ENCODE measurements at places on chromosomes 3 and 15.

GRCh38 chr3:7203969-7204847 is 343.3 kb downstream of the GRM7 start:
- no peak for DNase-seq

DNA sequence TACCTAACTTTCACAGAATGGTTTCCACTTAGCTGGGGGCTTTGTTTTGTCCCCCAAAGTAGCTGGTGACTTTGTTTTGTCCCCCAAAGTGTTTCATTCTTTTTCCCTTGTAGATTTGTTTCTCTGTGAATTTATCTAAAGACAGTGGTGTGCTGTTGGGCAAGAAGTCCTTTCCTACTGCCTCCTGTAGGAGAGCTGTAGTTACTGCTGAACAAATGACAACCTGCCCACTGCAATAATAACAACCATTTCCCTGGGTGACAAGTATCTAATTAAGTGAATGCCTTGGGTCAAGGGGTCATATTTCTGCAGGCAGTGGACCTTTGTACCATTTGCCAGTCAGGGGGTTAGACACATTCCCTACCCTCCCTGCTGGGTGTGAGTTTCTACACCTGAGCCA is 125.4 kb upstream of the BFSP2 start:
- no peak for DNase-seq

DNA sequence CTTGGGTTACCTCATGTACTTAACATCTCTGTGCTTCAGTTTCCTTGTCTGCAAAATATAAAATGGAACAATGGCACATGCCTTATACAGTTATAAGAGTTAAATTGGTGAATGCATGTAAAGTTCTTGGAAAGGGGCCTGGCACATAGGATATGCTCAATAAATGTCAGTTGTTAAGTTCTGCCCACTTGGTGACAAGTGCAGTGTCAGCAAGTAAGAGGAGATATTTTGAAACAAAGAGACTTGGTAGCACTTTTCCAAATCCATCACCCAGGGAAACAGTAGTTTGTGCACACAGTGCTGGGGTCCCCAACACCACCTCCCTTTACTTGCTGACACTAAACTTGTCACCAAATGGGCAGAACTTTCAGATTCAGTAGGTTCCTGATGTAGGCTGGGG is 19.1 kb downstream of the LRRC31 start:
- no peak for DNase-seq

DNA sequence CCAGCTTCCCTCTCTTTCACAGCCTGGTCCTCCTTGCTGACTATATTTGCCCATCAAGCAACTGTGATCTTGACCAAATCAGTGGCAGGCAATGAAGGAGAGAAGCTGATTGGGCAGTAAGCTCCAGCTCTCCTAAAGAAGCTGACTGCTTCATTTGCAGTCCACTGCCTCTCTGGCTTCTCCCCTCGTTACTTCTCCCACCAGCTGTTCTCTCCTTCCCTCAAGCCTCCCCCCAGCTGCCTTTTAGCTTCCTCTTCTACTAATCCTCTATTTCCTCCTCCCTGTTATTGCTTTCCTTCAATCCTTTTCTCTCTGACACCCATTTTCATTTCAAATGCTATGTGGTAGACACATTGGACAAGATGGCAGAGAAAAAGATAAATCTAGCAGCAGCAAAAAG is 474.7 kb upstream of the UBE2E2 start:
- no peak for DNase-seq

- DNase-seq = no peak
Observed at GRCh38 chr3:76138921-76139320, 353.6 kb upstream of the ZNF717 start.

- peak; percentile 18 for DNase-seq
Observed at GRCh38 chr3:190321789-190322603, at the start of gene CLDN1. Gene CLDN1, minus strand, starts transcription at chr3:190322446. Its CDS starts 240 bp downstream, at chr3:190322206.

DNA sequence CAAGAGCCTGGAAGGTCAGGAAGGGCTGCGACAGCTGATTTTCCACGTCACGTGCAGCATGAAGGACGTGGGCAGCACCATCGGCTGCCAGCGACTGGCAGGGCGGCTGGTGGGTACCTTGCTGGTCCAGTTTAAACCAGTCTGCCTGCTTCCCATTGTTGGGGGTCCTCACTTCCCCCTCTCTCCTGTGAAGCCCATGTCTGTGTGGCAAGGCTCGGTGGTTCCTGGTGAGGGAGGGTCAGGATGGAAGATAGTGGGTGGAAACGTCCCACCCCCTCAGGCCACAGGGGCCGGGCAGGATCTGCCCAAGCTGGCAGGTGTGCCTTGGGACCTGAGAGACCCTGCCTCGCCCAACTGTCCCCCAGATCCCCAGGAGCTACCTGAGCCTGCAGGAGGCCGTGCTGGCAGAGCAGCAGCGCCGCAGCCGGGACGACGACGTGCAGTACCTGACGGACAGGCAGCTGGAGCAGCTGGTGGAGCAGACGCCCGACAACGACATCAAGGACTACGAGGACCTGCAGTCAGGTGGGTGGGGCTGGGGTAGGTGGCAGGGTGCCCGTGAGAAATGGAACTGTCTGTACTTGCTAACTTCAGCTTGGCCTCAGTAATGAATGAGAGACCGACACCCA is 108.2 kb downstream of the LRRK1 start:
- no peak for DNase-seq

GRCh38 chr15:43239732-43240491 is 19.1 kb upstream of the EPB42 start:
- DNase-seq = peak; percentile 69

Data from SIG-M5 (cell line).